Endothelial cell of umbilical vein (primary cell): ENCODE measurements at places on chromosomes 11 and 22. TPM values are rescaled to one million over a fixed set of nuclear protein-coding genes. Genes with fewer than 3 reads are reported as not detected.

The ZFTA gene
- 25.2 and 32.0 TPM in 2 replicates for total RNA-seq

The TOMT gene
- not detected in 2 replicates for total RNA-seq

The MIAT gene
- 0.53 and 0.80 TPM in 2 replicates for total RNA-seq

The IL18 gene
- total RNA-seq: 1.5 and 1.6 TPM in 2 replicates

The OR2D2 gene
- total RNA-seq: 0.31 and 1.2 TPM in 2 replicates

The HTR3B gene
- total RNA-seq: not detected in 2 replicates

The SCUBE2 gene
- total RNA-seq: 1.6 and 3.5 TPM in 2 replicates

The PACSIN3 gene
- total RNA-seq: 27.2 and 29.0 TPM in 2 replicates

The PHOX2A gene
- total RNA-seq: not detected in 2 replicates
